T-helper 22 cell (primary cell): ENCODE measurements at places on chromosomes 7 and 10.

DNA sequence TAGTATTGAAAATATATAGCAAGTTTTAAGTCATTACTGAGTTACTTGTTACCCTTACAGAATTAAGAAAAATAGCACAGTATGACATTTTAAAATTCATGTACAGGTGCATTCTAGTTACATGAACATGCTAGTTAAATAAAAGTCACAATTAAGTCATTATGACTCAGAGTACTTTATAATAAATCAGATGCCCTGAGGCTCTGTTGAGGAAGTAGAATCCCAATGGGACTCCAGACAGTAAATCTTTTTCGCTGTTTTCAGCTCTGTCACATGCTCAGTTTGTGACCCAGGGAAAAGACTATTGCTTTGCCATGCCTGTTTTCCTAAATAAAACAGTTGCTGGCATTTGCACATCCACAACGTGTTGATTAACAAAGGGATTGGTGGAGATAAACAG is 21.0 kb downstream of the NUDT13 start:
- no peak for DNase-seq

- DNase-seq = no peak
These were observed 217.7 kb upstream of the MTPN start for GRCh38 chr7:136194878-136195277.

- DNase-seq = no peak
These were observed 30.8 kb downstream of the LRRC17 start for GRCh38 chr7:102943423-102944169.

GRCh38 chr7:119232091-119232490 is 1007.6 kb downstream of the ANKRD7 start:
- DNase-seq = no peak

- no peak for DNase-seq
These were observed 33.7 kb upstream of the RBM33 start for GRCh38 chr7:155610633-155611193.

DNA sequence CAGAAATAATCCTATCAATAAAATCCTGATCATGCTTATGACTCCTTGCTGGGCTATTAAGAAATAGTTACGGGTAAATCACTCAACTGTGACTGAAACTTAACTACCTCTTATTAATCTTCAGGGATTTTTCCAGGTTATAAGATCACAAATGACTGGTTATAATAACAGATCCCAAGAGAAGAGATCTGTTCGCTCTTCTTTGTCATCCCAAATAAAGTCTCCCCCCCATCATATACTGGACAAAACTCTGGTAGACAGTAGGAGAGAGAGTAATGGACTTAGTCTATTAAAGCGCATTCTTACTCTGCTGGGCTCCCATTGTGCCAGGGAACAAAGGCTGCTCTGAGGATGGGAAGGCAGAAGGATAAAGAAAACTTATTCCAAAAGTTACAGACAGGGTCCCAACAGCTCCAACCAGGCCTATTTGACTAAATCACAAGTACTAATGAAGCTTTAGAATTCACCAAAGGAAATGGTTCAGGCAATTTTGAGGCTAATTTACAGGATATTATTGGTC is 233.7 kb downstream of the DGKI start:
- DNase-seq = no peak

DNA sequence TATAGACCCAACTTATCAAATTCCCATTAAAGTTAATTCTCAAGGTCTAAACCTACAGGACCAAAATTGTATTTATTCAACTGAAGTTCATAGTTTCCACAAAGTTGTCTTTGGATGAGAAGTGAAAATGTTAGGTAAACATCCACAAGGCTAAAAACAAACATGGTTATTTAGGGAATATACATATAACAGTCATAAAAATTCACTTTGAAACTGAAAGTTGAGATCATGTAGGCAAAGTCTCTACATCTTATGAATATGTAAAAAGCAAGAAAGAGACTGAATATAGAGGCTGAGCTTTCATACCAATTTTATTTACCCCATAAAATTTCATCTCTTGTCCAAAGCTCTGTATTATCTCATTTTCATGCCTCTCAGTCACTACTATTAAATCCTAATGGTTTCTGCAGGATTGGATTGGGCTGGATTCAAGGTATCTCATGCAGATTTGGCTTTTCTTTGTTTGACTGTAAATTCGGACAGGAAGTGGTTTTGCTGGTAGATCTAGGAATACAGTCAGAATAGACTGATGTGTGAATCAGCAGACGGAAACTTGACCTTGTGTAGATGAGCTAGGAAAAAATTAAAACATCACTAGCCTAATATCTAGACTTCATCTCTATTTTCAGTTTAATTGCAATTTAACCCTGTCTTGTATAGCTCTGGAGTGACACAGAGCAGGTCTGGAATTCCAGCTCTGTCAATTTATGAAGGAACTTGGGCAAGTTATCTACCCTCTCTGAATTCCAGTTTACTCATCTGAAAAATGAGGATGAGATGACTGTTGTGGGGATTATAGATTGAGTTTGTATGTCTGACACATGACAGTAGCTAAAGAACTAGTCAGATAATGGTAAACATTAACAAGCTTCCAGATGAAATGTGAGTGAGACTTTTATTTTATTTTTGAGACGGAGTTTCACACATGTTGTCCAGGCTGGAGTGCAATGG is 27.3 kb upstream of the SKAP2 start:
- no peak for DNase-seq

GRCh38 chr10:36621346-36621745 is 504.1 kb upstream of the ANKRD30A start:
- DNase-seq = no peak

DNA sequence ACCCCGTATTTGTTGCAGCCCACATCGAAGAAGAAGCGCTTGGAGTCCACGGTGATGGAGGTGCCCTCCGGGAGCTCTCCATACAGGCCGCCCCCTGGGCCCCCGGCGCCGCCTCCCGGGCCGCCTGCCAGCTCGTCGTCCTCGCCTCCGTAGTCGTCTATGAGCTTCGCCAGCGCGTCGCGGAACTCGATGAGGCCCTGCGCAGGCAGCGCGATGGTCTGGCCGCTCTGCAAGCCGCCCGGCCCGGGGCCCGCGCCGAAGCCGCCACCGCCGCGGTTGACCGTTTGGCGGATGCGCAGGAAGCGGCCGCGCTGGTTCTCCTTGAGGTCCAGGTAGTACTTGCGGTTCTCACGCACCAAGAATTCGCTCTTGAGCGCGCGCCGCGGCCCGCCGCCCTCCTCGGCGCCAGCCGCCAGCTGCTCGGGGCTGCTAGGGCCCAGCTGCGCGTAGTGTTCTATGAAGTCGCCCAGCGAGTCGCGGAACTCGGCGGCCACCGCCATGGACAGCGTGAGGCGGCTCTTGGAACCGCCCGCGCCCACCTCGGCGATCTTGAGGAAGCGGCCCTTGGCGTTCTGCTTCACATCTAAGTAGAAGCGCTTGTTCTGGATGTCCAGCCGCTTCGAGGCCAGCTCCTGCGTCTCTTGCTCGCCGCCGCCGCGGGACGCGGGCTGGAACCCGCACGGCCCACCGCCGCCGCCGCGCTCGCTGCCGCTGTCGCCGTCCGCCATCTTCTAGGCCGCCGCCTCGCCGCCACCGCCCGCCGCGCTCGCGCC is 523 bp downstream of the PURB start:
- peak; percentile 34 for DNase-seq

- no peak for DNase-seq
These were observed 32.5 kb downstream of the MXI1 start for GRCh38 chr10:110239892-110240291.

DNA sequence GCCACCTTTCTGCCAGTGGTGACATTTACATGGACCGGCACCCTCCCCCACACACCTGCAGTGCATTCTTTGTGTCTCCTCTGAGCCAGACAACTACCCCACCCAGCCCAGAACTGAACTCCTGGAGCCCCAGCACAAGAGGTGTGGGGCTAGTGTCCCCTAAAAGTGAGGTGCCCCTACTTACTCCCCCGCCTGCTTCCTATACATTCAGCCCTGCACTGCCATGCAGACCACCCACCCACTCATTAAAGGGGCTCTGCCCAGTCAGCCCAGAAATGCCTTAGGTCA is 1.9 kb downstream of the SAP25 start:
- no peak for DNase-seq

GRCh38 chr7:55534916-55535590 is 37.2 kb downstream of the VOPP1 start:
- DNase-seq = no peak

- no peak for DNase-seq
These were observed 19.7 kb downstream of the CHAT start for GRCh38 chr10:49633327-49634068.

- DNase-seq = no peak
These were observed 141.3 kb upstream of the TMEM106B start for GRCh38 chr7:12069757-12070156.

- no peak for DNase-seq
These were observed at the start of gene COL17A1 for GRCh38 chr10:104085801-104086400. COL17A1 (minus strand) TSS chr10:104085880; CDS start chr10:104080673, 5,207 bp downstream.

DNA sequence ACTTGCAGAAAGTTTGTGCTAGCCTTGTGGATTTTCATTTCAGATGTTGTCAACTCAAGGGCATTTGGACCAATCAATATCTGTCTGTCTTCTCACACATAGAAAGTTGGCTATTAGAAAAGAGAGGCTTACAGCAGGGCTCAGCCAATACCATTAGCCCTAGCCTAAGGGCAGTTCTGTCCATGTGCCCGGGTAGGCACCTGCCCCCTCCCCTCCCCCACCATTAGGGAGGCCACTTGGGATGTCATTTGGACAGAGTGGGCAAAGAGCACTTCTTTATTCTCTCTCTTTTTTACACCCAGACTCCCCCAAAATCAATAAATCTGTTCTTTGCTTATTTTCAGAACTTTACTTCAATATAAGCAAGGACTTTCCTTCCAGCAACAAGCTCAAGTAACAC is 188.5 kb upstream of the MKI67 start:
- no peak for DNase-seq

- no peak for DNase-seq
These were observed 307.2 kb downstream of the HGF start for GRCh38 chr7:81462672-81463071.

- no peak for DNase-seq
These were observed 53.8 kb upstream of the CPXM2 start for GRCh38 chr10:123945325-123945920.

DNA sequence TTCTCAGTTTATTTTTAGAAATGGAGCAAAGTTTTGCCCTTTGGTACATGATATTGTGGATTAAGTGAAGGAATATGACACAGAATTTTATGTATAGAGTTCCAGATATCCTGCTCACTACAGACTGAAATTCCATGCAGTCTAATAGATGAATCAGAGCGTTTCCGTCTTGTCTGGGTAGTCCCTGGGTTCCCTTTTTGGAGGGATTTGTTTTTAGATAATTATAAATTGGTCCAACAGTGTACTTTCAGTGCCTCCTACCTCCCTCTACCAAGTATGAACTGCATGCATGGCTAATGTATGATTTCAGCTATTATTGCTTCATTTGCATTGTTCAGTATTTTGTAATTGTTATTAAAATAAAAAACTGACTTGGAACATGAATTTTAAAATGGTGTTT is 74.4 kb downstream of the SEPTIN7 start:
- no peak for DNase-seq

- DNase-seq = no peak
These were observed 96.3 kb upstream of the DDC start for GRCh38 chr7:50661345-50662040.

DNA sequence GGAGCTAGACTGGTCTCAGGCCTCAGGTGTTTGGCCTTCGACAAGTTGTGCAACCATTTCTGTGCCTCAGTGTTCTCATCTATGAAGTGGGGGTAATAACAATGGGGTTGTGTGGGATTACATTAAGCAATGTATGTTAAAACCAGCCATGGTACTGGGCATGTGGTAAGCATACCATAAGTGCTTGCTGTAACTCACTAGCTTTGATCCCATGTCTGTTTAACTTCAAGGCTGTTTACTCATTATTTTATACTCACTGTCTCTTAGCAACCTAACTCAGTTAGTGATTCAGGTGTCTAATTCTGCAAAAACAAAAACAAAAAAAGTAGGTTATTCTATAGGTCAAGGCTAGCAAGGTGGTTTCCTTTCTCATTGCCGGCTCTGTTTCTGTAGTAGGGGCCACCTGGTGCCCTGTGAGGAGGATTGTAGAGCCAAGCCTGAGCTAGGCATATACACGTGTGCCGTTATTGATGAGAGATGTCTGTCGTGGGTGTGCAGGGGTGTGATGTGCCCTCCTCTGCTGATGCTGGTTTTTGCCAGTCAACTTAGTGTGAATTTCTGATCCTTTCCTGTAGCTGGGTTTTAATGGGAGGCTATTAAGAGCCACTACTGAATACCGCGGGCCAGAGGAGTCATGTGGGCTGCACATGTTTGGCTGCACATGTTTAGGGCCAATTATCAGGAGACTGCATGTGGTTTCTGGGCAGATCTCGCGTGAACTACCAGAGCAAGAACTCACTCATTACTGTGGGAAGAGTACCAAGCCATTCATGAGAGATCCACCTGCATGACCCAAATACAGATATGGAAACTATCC is 56.2 kb downstream of the EEPD1 start:
- peak; percentile 54 for DNase-seq

DNA sequence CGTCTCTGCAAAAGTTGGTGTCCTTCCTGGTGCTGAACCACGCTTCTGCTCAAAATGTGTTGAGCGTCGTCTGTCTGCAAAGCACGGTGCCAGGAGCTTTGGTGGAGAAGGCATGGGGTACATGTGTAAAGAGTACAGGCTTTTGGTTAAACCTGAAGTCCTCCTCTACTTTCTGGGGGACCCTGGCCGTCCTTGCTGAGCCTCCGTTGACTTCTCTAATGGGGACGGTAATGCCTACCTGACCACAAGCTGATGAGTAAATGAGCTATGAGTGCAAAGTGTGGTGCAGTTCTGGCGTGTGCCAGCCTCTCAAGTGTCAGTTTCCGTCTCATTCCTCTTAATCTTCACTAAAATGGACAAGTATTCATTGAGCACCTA is 527 bp upstream of the HERPUD2 start:
- no peak for DNase-seq

GRCh38 chr7:16344927-16345326 is 76.4 kb downstream of the CRPPA start:
- no peak for DNase-seq

DNA sequence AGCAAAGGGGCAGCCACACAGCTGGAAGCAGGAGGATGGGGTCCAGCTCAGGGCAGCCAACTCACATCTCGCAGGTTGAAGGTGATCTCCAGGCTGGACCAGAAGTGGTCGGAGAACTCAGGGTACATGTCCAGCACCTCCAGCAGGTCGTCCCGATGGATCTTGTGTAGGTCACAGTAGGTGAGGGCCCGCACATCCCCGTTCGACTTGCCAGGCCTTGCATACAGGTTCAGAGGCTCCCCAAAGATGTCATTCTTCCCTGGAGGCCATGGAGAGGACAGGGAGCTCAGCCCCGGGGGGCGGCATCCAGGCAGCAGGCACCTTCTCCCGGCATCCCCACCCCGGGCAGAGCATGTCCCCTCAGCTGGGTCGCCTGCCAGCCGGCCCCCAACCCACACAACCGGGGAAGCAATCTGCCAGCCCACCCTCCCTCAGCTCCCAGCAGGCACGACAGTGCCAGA is 29.3 kb downstream of the KCNH2 start:
- no peak for DNase-seq

GRCh38 chr7:74002474-74003017 is 25.4 kb upstream of the ELN start:
- no peak for DNase-seq

- no peak for DNase-seq
These were observed 9.7 kb upstream of the RASSF4 start for GRCh38 chr10:44949915-44950314.
